ENCODE measurements at places on chromosomes 3 and 15. TPM values are rescaled to one million over a fixed set of nuclear protein-coding genes. Genes with fewer than 3 reads are reported as not detected.

Gene FAM227B
- 5.5 TPM for total RNA-seq

- no peak for DNase-seq
These were observed 640.5 kb upstream of the GRM7 start for GRCh38 chr3:6220447-6220846.

DNA sequence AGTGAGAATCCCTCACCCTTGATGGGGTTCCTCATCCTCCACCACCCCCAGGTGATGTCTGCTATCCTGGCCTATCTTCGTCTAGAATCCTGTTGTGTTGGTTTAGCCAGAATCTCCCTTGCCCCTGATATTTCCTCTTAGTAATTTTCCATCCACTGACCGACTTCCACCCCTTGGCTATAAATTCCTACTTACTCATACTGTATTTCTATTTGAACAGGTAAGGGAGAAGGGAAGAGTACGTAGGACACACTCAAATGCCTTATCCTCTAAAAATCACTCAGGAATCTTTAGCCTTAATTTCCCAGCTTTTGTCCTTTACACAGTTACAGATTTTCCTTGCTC is 678 bp upstream of the TFG start:
- DNase-seq: no peak

- no peak for DNase-seq
These were observed 13.2 kb upstream of the RPP14 start for GRCh38 chr3:58292866-58293265.

Data from GM12878 (cell line).